ENCODE measurements at places on chromosomes 6 and 20.

GRCh38 chr20:59320854-59321647, 20.6 kb downstream of the EDN3 start:
- no peaks in the 10 kb centered on the region for H3K4me1 ChIP-seq
- H3K27me3 ChIP-seq: peaks cover 71% of the 10 kb centered on the region

GRCh38 chr6:85006362-85006761, 242.0 kb upstream of the TBX18 start:
- H3K4me1 ChIP-seq: peaks cover 8% of the 10 kb centered on the region
- no peak for DNase-seq
- no peak overlapping the region for H3K27ac ChIP-seq
- no peak overlapping the region for H3K4me3 ChIP-seq

- H3K27me3 ChIP-seq: peaks cover 12% of the 10 kb centered on the region
- DNase-seq: peak; percentile 56
- H3K27ac ChIP-seq: peak overlapping the region; percentile 17
- peaks cover 5% of the 10 kb centered on the region for H3K4me1 ChIP-seq
- H3K36me3 ChIP-seq: no peaks in the 10 kb centered on the region
- no peak overlapping the region for H3K4me3 ChIP-seq
These were observed 164.1 kb downstream of the ID4 start for GRCh38 chr6:20001286-20001685.

DNA sequence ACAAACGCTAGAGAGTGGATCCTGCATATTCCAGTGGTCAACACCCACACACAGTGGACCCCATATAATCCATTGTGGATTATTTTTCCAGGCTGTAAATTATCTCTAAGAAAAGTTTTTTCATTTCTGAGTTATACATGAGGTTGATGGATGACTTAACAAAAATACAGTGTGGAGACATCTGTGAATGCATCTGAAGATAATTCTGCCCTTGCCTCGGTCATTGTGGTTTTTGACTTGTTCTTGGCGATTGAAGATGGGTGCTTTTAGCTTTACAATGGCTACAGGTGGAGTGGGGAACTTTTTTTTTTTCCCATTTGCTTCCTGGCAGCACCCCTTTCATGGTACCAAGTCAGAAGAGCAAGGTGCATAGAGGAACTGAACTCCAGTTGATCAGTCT, 242.7 kb downstream of the MYLK4 start:
- no peak overlapping the region for H3K27ac ChIP-seq
- no peak overlapping the region for H3K4me3 ChIP-seq
- no peaks in the 10 kb centered on the region for H3K27me3 ChIP-seq
- no peak for DNase-seq
- no peaks in the 10 kb centered on the region for H3K36me3 ChIP-seq

DNA sequence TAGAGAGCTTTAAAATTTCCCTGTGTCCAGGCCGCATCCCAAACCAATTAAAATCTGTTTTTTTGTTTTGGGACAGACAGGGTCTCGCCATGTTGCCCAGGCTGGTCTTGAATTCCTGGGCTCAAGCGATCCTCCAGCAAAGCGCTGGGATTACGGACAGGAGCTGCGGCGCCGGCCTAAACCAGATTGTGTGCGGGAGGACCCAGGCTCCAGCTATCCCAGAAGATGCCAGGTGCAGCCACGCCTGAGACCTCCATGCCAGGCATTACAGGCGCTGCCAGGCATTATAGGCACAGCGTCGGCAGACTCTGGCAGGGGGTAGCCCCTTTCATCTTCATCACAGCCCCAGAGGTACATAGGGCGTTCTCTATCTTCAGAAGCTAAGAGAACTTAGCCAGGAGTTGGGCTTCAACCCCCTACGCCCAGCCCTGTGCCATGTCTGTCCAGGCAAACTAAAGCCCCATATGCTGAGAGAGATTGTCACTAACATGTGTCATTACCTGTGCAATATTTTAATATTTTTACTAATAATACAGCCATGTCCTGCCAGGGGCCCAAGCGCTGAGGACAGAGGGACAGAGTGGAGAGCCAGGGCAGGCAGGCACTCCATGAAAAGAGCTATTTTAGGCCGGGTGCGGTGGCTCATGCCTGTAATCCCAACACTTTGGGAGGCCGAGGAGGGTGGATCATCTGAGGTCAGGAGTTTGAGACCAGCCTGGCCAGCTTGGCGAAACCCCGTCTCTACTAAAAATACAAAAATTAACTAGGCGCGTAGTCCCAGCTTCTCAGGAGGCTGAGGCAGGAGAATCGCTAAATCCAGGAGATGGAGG, 9.8 kb upstream of the GRM4 start:
- peaks cover 54% of the 10 kb centered on the region for H3K27me3 ChIP-seq
- H3K4me3 ChIP-seq: no peak overlapping the region
- H3K4me1 ChIP-seq: no peaks in the 10 kb centered on the region
- DNase-seq: no peak
- H3K36me3 ChIP-seq: no peaks in the 10 kb centered on the region
- H3K27ac ChIP-seq: no peak overlapping the region
